ENCODE measurements at places on chromosomes 5 and 9. TPM values are rescaled to one million over a fixed set of nuclear protein-coding genes. Genes with fewer than 3 reads are reported as not detected.
A peak's percentile ranks its signal among the peaks of the same experiment; 100 is the strongest.

EDIL3 gene
- total RNA-seq = 59.1 TPM

TOR2A gene
- total RNA-seq = 7.3 TPM

COL23A1 gene
- total RNA-seq = 0.82 TPM

ECM2 gene
- total RNA-seq = 3.3 TPM

DEPDC1B gene
- 12.2 TPM for total RNA-seq

PRR7 gene
- 12.2 TPM for total RNA-seq

AKNA gene
- 3.3 TPM for total RNA-seq

NR4A3 gene
- 3.7 TPM for total RNA-seq

CEP78 gene
- total RNA-seq = 42.0 TPM

STPG3 gene
- not detected for total RNA-seq

MOB3B gene
- 2.9 TPM for total RNA-seq

CCDC171 gene
- 28.9 TPM for total RNA-seq

BHMT gene
- 2.4 TPM for total RNA-seq

TAF11L10 gene
- not detected for total RNA-seq

DNA sequence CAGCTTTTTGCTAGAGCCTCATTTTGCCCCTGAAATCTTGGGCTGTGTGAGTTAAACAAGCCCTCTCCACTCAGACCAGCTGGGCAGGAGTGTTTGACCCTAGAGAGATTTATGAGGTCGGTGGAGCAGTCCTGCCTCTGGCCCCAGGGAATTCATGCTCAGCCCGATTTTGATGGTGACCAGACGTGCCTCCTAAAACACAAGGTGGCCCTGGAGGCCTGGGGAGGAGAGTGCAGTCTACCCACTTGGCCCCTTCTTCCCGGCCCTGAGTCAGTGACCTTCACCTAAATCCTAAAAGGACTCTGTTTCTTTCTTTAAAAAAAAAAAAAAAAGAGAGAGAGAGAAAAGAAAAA lies 86.6 kb upstream of the SAP30L start:
- no peak for DNase-seq

- DNase-seq = no peak
Observed at GRCh38 chr9:111731928-111732327, 62.8 kb downstream of the SHOC1 start.

DNA sequence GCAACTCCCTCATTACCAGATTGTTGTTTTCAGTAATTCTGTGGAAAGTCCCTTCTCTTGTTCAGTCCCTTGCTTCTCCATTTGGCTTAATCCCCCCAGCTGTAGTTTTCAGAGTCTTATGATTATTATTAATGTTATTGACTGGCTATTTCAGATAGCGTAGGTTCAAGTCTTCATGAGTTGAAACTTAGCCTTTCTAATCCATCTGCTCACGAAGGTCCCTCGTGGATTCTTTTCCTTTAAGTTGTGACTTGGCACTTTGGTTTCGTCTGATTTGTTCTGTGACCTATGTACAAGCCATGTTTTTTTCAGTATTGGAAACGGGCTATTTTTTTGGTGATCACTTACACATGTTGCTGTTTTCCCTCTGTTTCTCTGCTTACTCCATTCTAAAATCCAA lies 260.3 kb downstream of the TMEM167A start:
- no peak for DNase-seq

DNA sequence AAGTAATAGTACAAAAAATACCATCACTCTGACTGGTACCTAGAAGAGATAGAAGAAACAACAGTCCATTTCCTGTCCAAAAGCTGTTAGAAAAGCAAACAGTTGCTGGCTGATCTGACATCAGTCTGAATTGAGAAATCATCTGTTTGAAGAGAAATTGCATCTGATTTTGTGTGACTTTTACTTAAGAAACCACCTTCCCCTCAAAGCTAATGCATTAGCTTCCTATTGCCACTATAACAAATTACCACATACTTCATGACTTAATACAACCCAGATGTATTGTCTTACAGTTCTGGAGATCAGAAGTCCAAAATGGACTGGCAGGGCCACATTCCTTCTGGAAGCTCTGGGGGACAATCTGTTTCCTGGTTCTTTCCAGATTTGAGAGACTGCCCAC lies 385.9 kb upstream of the TLE4 start:
- DNase-seq = no peak

DNA sequence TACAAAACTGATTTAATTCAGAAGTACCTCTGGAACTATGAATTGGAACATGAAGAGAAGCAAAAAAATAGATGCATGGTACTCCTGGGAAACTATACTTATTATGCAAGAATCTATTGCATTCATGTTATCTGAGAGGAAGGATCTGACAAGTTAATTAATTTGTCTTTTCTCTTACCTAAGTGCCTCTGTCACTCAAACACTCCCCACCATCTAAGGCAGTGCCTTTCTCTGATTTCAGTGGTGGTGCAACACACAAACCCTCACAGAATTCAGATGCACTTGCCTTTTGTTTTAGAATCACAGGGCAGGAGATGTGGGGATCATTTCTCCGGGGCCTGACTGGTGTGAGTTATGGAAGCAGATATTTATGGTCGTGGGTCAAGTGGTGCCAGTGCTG lies 52.5 kb upstream of the C9orf72 start:
- no peak for DNase-seq

- DNase-seq = no peak
Observed at GRCh38 chr9:2524601-2525000, 97.0 kb upstream of the VLDLR start.

DNA sequence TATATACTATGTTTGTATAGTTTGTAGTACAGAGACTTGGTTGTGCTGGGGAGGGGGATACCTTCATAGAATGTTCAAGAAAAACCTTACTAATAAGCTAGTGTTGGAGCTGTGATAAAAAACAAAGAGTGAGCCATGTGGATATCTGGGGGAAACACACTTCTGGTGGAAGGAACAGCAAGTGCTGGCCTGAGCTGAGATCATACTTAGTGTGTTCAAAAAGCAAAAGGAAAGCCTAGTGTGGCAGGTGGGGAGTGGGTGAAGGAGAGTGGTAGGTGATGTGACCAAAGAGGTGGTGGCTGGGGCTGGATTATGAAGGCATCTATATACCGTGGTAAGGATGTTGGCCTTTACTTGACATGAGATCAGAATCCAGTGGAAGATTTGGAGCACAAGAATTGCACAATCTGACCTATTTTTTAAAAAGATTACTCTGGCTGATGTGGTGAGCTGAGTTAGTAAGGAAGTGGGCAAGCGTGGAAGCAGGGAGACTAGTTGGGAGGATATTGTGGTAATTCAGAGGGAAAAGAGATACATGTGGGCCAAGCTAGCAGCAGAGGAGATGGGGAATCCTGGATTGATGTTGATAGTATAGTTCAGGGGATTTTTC lies 26.6 kb downstream of the PALM2AKAP2 start:
- DNase-seq = no peak

- DNase-seq = no peak
Observed at GRCh38 chr5:67149951-67150523, 46.6 kb downstream of the CD180 start.

GRCh38 chr9:117464941-117465616 lies 50.2 kb upstream of the ASTN2 start:
- peak; percentile 23 for DNase-seq

- DNase-seq = no peak
Observed at GRCh38 chr5:14038341-14038959, 94.0 kb upstream of the DNAH5 start.

GRCh38 chr9:84821431-84821830 lies 151.9 kb downstream of the NTRK2 start:
- no peak for DNase-seq

- DNase-seq = no peak
Observed at GRCh38 chr5:78006449-78006848, 230.3 kb upstream of the TBCA start.

DNA sequence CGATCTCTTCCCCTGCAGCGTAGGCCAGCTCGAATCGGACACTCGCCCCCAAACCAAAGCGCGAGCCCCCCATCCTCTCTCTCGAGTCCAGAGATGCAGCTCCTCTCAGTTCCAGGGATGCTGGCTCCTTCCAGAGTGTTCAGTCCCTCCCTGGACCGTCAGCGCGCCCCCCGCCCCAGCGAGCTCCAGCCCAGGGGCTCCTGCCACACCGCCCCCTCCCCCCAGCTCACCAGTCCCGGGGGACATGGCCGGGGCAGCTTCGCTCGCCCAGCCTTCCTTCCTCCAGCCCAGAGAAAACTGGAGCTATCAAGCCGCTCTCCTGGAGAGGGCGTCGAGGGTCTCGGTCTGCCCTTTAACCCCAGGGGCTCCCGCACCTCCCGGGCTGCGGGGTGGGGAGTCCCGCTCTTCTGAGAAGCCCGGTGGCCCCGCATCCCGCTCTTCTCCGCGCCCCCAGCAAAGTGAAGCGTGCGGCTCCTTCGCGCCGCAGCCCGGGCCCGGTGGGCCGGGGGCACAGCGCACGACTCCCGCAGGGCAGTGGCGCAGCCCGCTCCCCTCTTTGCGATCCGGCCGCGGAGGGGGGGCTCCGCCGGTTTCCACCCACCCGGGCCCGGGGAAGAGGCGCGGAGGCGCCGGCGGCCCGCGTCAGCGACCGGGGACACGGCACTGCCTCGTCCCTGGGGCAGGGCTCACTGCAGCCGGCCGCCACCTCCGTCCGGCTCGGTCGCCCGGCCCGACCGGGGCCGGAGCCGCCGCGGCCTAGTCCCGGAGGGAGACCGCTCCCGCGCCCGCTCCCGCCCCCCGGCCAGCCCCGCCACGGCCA lies 587 bp downstream of the MIER3 start:
- peak; percentile 50 for DNase-seq

DNA sequence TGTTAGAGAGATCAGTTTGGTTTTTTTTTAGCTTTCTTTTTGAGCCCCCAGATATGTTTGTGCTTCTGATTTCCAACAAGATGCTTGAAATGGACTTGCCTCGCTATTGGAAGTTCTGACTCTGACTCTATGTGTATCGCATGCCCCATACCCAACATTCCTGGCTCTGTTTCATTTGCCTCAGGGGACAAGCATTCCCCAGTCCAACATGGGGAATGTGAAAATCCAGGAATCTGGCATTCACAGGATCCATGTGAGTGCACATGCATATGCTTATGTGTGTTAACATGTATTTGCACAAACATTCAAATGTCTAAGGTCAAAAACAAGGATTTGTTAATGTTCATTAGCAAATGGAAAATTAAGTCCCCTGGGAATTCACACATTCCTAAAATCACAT lies 233.9 kb downstream of the TLR4 start:
- no peak for DNase-seq

GRCh38 chr5:124052201-124052600 lies 540.2 kb downstream of the CSNK1G3 start:
- DNase-seq = no peak

DNA sequence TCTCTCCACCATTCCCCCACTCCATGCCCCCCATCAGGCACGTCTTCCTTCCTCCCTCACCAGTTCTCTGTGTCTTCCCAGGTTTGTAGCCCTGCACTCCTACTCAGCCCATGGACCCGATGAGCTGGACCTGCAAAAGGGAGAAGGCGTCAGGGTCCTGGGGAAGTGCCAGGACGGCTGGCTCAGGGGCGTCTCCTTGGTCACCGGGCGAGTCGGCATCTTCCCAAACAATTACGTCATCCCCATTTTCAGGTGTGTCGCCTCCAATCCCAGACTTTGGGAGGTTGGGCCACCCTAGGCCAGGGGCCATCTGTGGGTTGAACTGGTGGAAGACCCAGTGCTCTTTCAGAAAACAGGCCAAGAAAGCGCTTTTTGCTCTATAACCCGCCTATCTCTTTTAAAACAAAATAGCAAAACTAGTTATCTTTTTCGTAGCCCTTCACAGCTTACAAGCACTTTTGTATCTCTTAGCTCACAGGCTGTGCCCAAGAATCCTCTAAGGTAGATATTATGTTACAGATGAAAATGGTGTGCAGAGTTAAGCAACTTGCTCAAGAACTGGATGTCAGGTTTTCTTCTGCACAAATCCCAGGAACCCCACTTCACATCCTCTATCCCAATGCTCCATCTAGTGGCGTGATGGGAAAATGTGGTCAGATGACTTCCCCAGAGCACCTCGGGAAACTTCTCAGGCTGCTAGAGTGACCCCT lies 56.2 kb downstream of the PLAC8L1 start:
- DNase-seq = peak; percentile 53

GRCh38 chr5:168308976-168309598 lies 17.6 kb downstream of the WWC1 start:
- no peak for DNase-seq

- DNase-seq = no peak
Observed at GRCh38 chr5:110916381-110917049, 155.0 kb upstream of the TSLP start.

DNA sequence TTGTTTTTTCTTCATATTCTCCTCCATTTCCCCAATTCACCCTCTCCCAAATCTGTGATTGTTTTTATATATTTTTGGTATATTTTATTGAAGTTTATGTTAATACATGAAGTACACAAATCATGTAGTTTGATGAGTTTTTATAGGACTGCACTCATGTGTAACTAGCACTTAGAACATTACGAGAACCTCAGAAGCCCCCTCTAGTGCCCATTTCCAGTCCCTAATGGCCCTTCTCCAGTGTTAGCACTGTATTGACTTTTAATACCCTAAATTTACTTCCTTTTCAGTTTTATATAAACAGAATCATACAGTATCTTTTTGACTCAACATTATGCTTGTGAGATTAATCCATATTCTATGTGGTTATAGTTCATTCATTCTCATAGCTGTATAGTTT lies 18.5 kb upstream of the FKTN start:
- no peak for DNase-seq

- no peak for DNase-seq
Observed at GRCh38 chr9:35923927-35924763, 14.9 kb downstream of the SPAAR start.

DNA sequence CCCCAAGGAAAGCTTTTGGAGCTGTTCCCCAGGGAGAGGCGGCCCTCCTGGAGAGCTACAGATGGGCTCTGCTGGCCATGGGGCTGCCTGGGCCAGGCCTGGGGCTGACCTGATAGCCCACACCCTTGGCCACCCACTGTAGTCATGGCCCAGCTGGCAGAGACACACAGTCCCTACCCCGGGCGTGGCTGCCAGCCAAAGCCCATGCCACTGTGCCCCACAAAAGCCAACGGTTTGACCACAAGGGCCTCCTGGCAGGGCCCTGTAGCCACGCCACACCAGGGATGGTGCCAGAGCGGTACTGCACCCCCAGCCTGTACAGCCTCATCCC lies 15.2 kb downstream of the NACC2 start:
- DNase-seq = no peak

GRCh38 chr5:7261049-7261448 lies 134.9 kb upstream of the ADCY2 start:
- DNase-seq = no peak

- no peak for DNase-seq
Observed at GRCh38 chr5:50320131-50320749, 120.8 kb downstream of the EMB start.

All from frontal cortex (tissue), 4 donors.